Activated CD8-positive, alpha-beta T cell treated with anti-CD3 and anti-CD28 coated beads for 36 hours (primary cell): ENCODE measurements at places on chromosomes 1 and 21. TPM values are rescaled to one million over a fixed set of nuclear protein-coding genes. Genes with fewer than 3 reads are reported as not detected.

DNA sequence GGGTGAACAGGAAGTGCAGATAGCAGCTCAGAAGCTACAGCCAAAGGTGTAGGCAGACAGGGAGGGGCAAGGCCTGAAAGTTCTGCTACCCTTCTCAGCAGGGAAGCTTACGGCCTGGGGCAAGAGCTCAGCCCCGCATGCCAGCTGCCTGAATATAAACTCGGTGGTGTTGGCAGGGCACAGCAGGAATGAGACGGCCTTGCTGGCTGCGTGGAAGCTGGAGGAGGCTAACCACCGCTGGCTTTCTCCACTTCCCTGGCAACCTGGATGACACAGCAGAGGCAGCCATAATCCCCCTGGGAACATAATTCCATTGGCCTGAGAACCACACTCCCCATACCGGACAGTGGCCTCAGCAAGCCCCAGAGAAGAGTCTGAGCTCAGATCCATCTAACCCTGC is 81.9 kb upstream of the PRRC2C start:
- no peak overlapping the region for H3K27ac ChIP-seq
- peaks cover 2% of the 10 kb centered on the region for H3K36me3 ChIP-seq
- no peak for DNase-seq
- H3K4me1 ChIP-seq = no peaks in the 10 kb centered on the region
- H3K4me3 ChIP-seq = no peak overlapping the region

Gene RCSD1
- 66.4 TPM for total RNA-seq

DNA sequence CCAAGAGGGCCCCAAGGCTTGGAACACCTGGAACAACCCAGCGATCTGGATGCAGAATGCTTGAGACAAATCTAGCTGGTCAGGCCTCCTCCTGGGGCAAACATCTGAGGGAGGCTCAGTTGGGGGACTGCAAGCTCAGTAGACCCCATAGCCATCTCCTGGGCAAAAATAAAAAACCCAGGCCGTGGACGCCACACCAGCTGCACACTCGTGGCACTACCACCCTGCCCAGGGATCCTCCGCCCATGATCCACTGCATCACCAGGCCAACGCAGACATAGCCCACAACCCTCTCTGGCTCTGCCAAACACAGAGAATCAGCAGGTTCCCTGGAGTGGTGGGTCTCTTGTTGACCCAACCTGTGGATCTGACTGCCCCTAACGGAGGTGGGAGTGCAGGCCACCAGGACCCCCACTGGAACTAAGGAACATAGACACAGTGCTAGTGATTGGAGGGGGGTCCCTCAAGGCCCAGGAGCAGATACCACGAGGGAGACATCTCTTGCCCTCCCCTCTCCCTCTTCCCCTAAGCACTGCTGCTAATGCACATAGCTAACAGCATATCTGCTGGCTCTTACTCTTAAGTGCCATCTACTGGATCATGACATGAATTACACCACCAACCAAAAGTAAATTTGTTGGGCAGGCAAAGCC is 147.2 kb downstream of the CHD1L start:
- no peak overlapping the region for H3K27ac ChIP-seq
- H3K27me3 ChIP-seq = peaks cover 8% of the 10 kb centered on the region
- H3K4me1 ChIP-seq = peaks cover 4% of the 10 kb centered on the region

- peaks cover 62% of the 10 kb centered on the region for H3K36me3 ChIP-seq
- H3K27me3 ChIP-seq = no peaks in the 10 kb centered on the region
- H3K27ac ChIP-seq = no peak overlapping the region
- H3K4me3 ChIP-seq = no peak overlapping the region
- DNase-seq = no peak
Observed at GRCh38 chr1:24673341-24673740, 30.2 kb downstream of the SRRM1 start.

Gene CPTP
- total RNA-seq = 8.4 TPM

DNA sequence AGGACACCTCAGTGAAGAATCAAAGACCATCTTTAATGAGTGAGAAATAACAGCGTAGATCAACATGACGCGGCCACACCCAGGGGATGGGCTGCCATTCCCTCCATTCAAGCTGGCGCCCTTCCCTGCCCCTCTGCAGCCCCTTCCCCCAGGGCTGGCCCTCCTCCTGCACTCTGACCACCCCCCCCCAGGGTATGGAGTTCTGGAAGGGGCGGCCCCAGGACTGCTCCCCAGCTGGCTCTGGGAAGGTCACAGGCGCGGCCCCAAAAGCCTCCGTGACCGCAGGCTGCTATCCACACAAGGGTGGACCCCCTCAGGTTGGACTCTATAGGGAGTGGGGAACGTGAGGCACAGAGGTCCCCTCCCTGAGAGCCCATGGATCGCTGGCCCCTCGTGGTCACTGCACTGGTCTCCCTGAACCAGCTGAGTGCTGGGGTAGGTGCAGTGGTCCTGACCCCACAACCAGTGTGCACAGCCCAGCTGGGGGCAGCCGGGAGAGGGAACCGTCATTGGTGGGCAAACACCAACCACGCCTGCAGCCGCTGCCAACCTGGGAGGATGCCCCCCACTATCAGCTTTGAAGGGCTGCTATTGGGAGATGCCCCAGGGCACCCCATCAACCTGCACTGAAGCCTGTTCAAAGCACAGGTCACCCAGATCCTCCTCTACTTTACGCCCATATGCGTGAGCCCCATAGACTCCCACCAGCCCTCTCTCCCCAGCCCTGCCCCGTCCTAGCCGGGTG is 16.1 kb upstream of the GPR153 start:
- H3K27ac ChIP-seq = no peak overlapping the region
- no peaks in the 10 kb centered on the region for H3K27me3 ChIP-seq
- H3K4me3 ChIP-seq = no peak overlapping the region
- no peak for DNase-seq

Gene MYBPH
- not detected for total RNA-seq

- no peak for DNase-seq
- H3K4me1 ChIP-seq = no peaks in the 10 kb centered on the region
- no peak overlapping the region for H3K4me3 ChIP-seq
- H3K27ac ChIP-seq = no peak overlapping the region
- peaks cover 9% of the 10 kb centered on the region for H3K27me3 ChIP-seq
- no peaks in the 10 kb centered on the region for H3K36me3 ChIP-seq
Observed at GRCh38 chr1:162466797-162467196, 30.8 kb upstream of the UHMK1 start.

DNA sequence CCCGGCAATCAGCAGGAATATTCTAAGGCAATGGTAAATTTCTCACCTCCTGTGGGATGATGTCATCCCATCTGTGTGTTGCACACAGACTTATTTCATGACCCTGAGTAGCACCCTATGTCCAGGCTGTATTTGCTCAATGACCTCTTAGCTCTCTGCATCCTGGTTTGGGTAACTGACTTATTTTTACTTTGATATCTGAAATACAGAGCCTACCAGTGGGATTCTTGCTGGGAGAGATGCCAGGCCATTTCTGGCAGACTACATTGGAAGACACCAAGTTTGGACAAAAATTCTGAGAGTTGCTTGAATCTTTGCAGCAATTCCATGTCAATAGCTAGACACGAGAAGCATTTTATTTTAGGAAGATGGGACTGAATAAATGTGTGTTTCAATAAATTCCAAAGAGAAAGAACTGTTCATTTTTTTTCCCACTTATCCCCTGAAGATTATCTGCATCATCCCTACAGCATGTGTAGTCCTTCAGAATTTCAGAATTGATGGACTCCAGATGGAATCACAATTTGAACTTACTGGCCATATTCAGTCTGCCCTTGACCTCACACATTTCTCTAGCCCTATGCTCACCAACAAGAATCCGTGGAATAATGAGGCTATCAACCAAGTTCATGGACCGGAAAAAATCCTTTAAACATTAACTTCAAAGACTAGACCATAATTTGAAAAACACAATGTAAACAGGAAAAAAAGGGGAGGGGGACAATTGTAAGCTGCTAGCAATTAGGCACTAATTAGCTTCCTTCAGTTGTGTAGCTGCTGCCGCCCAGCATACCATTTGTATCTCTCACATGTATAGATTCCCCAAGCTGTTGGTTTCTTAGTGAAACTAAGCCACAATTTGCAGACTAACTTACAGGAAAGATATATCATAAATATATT is 226.5 kb downstream of the HMCN1 start:
- H3K27ac ChIP-seq = no peak overlapping the region
- H3K4me3 ChIP-seq = no peak overlapping the region
- peaks cover 17% of the 10 kb centered on the region for H3K27me3 ChIP-seq
- DNase-seq = no peak

- peaks cover 25% of the 10 kb centered on the region for H3K4me1 ChIP-seq
- H3K36me3 ChIP-seq = no peaks in the 10 kb centered on the region
- H3K27me3 ChIP-seq = peaks cover 4% of the 10 kb centered on the region
- peak; percentile 37 for DNase-seq
Observed at GRCh38 chr21:38243732-38244406, 12.9 kb upstream of the KCNJ15 start.

GRCh38 chr1:180262628-180263488 is 32.8 kb downstream of the LHX4 start:
- H3K4me1 ChIP-seq = no peaks in the 10 kb centered on the region
- H3K36me3 ChIP-seq = no peaks in the 10 kb centered on the region
- no peak overlapping the region for H3K4me3 ChIP-seq
- no peak for DNase-seq

DNA sequence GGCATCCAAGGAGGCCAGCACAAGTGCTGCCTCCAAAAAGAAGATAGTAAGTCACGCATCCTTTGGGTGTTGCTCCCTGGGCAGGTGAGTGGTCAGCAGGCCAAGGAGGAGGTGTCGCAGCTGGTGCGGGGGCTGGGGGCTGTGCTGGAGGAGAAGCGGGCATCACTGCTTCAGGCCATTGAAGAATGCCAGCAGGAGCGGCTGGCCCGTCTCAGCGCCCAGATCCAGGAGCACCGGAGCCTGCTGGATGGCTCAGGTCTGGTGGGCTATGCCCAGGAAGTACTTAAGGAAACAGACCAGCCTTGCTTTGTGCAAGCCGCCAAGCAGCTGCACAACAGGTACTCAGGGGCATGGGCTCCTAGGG is 4.3 kb downstream of the TRIM46 start:
- H3K4me1 ChIP-seq = peaks cover 29% of the 10 kb centered on the region
- H3K27me3 ChIP-seq = no peaks in the 10 kb centered on the region
- no peak overlapping the region for H3K27ac ChIP-seq
- no peak overlapping the region for H3K4me3 ChIP-seq

DNA sequence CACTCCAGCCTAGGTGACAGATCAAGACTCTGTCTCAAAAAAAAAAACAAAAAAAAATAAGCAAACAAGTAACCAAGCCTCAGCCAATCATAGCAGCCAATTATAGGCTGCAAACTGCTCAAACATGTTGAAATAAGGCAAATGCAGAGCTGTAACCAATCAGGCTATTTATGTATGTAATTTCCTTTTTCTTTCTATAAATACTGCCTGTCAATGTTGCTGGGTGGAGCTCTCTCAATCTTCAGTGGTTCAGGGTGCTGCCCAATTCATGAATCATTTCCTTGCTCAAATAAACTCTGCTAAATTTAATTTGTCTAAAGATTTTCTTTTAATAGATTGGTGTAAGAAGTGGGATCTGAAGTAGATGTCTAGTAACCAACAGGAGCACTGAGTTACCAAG is 11.6 kb upstream of the CD1D start:
- no peak overlapping the region for H3K4me3 ChIP-seq
- no peak for DNase-seq
- peaks cover 18% of the 10 kb centered on the region for H3K27me3 ChIP-seq
- no peak overlapping the region for H3K27ac ChIP-seq
- H3K36me3 ChIP-seq = no peaks in the 10 kb centered on the region
- no peaks in the 10 kb centered on the region for H3K4me1 ChIP-seq

- H3K4me3 ChIP-seq = no peak overlapping the region
- H3K4me1 ChIP-seq = no peaks in the 10 kb centered on the region
- no peak for DNase-seq
- no peak overlapping the region for H3K27ac ChIP-seq
- peaks cover 50% of the 10 kb centered on the region for H3K36me3 ChIP-seq
- H3K27me3 ChIP-seq = no peaks in the 10 kb centered on the region
Observed at GRCh38 chr1:229535230-229535629, 23.3 kb downstream of the ABCB10 start.
